Stimulated activated CD4-positive, alpha-beta T cell treated with anti-CD3 and anti-CD28 coated beads, Interleukin-1b, Interleukin-23, amount 100 ng/mL, for 24 hours (primary cell): ENCODE measurements at places on chromosomes 6 and 20.

DNA sequence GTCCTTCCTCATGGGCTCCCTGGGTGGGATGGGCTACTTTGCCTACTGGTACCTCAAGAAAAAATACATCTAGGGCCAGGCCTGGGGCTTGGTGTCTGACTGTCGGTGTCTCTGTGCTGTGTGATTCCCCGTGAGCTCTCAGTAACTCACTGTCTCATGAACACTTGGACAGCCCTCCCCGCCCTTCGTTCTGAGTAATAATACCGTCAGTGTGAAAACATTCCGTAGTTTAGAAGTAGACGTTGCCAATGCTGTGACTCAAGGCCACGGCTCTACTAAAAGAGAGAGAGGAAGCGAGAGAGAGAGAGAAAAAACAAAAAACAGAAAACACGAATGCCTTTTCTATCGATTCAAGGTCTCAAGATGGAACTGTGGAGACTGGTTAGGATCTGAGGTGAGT, 31.8 kb downstream of the FITM2 start:
- DNase-seq, result no peak

DNA sequence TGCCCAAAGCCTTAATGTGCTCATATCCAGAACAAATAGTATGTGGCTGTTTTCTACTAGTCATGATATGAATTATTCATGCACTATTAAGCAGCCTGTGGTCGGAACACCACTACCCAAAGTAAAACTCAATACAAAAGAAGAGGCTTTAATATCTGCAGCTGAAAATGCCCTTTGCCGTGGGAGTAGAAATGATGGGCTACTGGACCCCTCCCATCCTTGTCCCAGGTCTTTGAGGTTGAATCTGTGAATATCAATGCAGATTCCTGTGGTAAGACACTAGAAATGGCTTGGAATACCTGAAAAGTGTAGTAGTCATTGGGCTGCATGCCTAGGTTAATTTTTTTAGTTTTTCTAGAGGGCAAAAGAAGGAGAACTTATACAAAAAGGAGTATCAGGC, 303.7 kb downstream of the TBC1D7 start:
- no peak for DNase-seq

GRCh38 chr20:24775966-24776365, 173.1 kb upstream of the CST7 start:
- DNase-seq, result no peak

- no peak for DNase-seq
These were observed 435.5 kb upstream of the NRSN1 start for GRCh38 chr6:23690453-23691049.

DNA sequence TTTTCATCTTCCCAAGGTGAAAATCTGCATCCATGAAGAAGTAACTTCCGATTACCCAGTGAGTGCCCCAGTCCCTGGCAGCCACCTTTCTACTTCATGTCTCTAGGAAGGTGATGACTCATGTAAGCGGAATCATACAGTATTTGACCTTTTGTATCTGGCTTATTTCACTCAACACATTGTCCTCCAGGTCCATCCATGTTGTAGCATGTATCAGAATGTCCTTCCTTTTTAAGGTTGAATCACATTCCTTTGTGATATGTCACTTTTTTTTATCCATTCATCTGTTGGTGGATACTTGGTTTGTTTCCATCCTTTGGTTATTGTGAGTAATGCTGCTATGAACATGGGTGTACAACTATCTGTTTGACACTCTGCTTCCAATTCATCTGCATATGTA, 176.3 kb upstream of the CDYL start:
- no peak for DNase-seq

DNA sequence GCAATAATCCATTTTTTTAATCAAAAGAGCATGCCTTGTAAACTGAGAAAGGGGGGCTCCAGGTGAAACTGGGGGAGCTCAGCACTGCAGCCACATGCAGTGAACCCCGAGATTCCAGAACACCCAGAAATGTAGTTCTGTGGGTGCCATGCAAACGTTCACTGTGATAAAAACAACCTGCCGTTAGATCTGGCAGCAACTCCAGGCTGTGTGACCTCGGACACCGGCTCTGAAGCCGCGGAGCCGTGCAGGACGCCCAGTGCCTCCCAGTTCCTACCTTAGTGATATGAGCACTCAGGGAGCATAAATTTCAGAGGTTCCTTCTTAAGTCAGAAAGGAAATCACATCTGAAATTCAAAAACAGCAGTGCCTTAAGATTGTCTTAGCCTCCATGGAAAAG, 85.4 kb upstream of the THBS2 start:
- no peak for DNase-seq

- DNase-seq, result no peak
These were observed 81.7 kb upstream of the SHLD1 start for GRCh38 chr20:5668529-5668868.

DNA sequence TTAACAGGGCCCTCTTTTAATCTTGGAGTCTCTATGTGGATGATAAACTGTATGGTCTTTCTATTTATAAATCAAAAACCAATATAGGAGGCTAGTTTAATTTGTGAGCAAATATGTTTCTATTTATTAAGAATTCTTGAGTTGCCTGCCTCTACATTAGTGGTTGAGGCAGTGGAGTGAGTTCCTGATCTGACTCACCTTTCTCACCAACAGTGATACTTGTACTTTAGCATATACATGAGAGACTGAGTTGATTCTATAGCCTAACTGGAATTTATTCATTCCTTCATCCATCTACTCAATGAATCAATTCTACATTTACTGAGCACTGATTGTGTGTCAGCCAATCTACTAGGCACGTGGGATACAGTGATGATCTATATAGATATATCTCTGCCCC, 126.9 kb downstream of the TRMT11 start:
- DNase-seq, result no peak

- DNase-seq, result no peak
These were observed 1.3 kb upstream of the SDCBP2 start for GRCh38 chr20:1330075-1330830.

DNA sequence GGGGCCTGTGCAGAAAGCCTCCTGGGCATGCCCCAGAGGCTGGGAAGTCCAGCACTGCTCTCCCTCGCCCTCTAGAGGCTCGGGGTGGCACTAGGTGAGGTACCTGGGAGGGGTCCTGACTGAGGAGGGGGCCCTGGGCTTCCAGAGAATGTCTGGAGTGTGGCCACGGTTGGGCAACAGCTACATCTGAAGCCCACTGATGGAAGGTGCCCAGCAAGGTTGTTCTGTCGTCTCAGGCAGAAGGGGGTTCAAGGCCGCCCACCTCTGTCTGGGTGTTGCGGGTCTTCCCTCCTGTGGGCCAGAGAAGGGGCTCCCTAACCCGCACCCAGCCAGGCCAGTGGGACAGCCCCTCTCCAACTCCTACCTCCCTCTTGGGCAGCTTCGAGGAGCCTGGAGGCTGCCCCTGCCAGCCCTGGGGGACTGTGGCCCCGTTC, 11.4 kb upstream of the VEGFA start:
- DNase-seq, result no peak

DNA sequence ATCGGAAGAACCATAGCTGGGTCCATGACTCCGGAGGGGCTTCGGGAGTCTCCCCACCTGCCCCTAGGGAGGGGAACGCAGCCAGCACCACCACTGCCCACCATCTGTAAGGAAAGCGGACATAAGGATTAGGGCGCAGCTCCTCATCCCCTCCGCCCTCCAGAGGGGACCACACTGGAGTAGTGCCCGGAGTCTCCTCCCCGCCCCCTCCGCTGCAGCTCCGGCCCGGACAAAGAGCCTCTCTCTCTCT, 628 bp downstream of the SLC35B2 start:
- no peak for DNase-seq

GRCh38 chr20:15317546-15318232, 980.3 kb upstream of the FLRT3 start:
- DNase-seq, result no peak

- DNase-seq, result no peak
These were observed 7.7 kb upstream of the PBOV1 start for GRCh38 chr6:138225953-138226352.

- no peak for DNase-seq
These were observed 524.0 kb downstream of the UTRN start for GRCh38 chr6:144809120-144809519.

DNA sequence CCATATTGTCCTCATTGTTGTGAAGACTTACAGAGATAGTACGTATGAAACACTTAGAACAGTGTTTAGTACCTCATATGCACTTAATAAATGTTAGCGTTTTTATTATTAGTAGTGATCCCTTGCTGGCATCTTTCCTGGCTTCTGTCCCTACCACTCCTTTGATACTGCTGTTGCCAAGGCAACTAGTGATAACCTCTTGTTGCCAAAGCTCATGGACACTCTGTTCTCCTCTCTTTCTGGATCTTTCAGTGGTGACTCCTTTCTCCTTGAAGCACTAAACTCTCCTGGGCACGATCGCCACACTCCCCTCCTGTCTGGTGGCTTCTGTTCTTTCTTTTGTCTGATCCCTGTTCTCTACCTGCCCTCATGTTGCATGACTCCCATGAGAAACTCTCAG, 83.5 kb downstream of the FOXO3 start:
- no peak for DNase-seq

DNA sequence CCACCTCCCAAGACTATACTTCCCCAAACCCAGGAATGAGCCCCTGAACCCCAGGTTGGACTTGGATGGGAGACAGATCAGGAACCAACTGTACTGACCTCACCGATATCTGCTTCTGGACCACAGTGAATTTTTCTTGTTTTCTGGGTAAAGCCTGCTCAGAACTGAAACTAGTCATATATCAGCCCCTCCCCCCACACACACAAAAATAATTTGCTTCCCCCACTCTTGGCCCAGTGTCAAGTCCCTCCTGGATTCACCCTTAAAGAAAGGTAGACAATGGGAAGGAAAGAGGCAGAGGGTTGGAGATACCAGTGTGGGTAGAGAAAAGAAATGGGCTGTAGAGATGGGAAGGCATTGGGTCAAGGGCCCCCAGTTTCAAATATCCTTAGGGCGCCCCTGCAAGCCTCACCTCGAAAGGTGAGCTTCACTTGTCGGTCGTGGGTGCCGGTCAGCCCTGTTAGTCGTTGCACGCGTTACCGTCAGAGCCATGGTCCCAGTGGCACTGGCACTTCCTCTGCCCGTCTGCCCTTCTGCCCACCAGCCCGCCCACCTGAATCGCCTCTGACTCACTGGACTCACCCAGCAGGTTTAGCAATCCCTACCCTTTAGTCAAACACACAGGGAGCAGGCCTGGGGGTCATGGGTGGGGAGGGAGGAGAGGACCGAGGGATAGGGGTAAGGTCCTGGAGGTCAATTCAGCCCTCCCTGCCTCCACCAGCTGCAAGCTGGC, 8.5 kb upstream of the SPAG4 start:
- no peak for DNase-seq

- no peak for DNase-seq
These were observed 107.4 kb upstream of the GRIK2 start for GRCh38 chr6:101286146-101286545.

DNA sequence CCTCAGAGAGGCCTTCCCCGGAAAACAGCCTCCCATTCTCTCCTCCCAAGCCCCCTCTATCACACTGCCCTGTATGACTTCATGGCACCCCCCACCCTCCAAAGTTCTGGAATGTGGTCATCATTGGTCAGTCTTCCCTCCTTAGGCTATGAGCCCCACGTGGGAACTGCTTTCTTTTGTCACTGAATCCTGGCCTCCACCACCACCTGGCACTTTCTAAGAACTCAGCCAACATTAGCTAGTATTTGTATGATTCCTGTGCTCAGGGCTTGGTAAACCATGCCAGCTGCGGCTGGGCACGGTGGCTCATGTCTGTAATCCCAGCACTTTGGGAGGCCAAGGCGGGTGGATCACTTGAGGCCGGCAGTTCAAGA, 8.4 kb upstream of the E2F1 start:
- no peak for DNase-seq

GRCh38 chr20:50278684-50279531, 88.3 kb downstream of the CEBPB start:
- no peak for DNase-seq

- DNase-seq, result peak; percentile 90
These were observed 60.0 kb downstream of the TRIM27 start for GRCh38 chr6:28863604-28864325.

- no peak for DNase-seq
These were observed 1.2 kb downstream of the PANK2 start for GRCh38 chr20:3890398-3890751.

DNA sequence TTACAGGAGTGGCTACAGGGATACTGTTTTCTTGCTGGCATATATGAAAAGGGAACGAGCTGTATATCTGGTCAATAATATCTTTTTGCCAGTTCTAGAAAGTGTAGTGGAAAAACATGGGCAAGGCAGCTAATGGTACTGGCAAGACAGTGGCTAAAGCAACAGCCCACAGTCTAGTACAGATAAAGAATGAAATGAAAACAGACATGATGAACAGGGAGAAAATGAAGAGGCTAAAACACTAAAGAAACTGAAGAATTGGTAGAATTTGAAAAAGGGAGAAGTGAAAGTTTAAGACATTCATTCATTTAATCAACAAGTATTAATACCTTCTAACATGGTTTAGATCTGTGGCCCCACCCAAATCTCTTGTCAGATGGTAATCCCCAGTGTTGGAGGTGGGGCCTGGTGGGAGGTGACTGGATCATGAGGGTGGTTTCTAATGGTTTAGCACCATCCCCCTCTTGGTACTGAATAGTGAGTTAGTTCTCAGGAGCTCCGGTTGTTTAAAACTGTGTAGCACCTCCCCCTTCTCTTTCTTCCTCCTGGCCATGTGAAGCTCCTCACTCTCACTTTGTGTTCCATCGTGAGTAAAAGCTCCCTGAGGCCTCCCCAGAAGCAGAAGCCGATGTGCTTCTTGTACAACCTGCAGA, 18.1 kb downstream of the FAM184A start:
- DNase-seq, result no peak

DNA sequence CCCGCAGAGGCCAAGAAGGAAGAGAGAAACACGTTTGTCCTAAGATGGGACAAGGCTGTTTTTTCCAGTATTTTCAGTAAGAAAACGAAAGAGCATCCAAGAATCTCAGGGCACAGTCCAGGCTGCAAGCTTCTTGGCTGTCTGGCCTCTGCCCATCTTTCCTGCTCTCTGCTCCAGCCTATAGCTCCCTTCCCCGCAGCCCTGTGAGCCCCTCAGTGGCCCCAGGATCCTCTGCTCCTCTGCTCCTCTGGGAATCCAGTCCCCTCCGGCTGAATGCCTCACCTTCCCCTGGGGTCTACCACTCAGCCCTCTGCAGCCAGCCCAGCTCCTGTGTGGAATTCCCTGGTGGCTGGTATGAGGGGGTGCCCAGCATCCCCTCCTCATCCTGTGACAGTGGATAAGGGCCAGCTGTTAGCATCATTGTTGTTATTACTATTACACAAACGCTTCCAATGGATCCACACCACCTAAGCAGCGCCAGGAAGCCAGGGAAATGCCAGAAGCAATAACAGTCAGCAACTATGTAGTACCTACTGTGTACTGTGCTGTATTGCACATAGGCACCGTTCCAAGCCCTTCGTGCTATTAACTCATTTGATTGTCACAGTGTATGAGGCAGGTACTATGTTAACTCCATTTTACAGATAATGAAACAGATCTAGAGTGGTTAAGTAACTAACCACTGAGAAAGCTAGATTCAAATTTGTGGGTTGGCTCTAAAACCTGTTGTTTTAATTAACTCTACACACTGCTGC, 60.3 kb upstream of the PTPN1 start:
- no peak for DNase-seq

- no peak for DNase-seq
These were observed 7.1 kb downstream of the PANK2 start for GRCh38 chr20:3896302-3896701.
